Left ventricle myocardium superior (tissue), 1 donor: ENCODE measurements at places on chromosomes 7 and 10. TPM values are rescaled to one million over a fixed set of nuclear protein-coding genes. Genes with fewer than 3 reads are reported as not detected.

GRCh38 chr7:158742065-158742821, 37.6 kb upstream of the NCAPG2 start:
- no peak for DNase-seq

- no peak for DNase-seq
These were observed 138.1 kb upstream of the UNC5B start for GRCh38 chr10:71074176-71074755.

GRCh38 chr10:33790521-33791271, 456.2 kb upstream of the NRP1 start:
- DNase-seq: no peak

DNA sequence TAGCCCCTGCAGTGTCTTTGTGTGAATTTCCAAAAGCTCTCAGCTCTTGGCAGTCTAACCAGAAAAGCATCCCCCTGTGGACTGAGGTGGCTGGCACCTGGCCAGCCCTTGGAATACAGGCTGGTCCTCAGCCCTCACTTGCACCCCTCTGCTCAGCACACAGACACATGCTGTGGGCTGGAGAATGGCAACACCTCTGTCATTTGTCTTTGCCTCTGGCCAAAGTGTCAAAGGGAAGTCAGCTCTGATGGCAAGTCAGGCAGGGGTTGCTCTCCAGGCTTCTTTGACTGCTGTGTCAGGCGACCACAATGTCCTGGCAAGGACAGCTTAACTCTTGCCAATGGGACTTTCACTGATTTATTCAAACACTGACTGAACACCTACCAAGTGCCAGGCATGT, 724.8 kb downstream of the INHBA start:
- no peak for DNase-seq

GRCh38 chr7:45456747-45457524, 117.2 kb upstream of the ADCY1 start:
- no peak for DNase-seq

DNA sequence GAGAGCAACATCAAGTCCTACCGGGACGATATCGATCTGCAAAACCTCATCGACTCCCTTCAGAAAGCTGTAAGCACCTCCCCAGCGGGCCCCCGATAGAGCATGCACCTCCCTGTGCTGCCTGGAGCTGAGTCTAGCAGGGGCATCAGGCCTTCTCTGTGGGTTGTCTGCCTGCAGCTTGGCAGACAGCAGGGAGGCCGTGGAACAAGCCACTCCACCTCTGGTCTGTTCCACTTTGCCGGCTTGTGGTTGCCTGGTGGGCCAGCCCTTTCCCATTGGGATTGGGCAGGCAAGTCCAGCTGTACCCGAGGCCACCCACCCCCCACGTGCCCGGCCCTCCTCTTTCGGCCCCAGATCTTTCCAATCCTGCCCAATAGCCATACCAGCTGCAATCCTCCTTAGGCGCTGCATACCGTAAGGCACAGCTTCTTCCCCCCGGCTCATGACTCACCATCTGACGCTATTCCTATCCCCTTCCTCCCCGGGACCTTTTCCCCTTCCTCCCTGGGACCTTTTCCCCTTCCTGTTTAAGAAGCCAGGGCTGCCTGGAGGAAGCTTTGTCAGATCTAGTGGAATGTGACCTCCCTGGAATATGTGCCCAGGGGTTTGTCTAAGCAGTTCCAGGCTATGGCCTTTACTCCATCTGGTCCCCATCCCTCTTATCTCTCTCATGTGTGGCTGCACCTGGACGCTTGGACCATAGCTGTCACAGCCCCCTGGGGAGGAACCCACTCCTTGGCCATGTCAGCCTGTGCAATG, 28.1 kb upstream of the SH2D4B start:
- no peak for DNase-seq

DNA sequence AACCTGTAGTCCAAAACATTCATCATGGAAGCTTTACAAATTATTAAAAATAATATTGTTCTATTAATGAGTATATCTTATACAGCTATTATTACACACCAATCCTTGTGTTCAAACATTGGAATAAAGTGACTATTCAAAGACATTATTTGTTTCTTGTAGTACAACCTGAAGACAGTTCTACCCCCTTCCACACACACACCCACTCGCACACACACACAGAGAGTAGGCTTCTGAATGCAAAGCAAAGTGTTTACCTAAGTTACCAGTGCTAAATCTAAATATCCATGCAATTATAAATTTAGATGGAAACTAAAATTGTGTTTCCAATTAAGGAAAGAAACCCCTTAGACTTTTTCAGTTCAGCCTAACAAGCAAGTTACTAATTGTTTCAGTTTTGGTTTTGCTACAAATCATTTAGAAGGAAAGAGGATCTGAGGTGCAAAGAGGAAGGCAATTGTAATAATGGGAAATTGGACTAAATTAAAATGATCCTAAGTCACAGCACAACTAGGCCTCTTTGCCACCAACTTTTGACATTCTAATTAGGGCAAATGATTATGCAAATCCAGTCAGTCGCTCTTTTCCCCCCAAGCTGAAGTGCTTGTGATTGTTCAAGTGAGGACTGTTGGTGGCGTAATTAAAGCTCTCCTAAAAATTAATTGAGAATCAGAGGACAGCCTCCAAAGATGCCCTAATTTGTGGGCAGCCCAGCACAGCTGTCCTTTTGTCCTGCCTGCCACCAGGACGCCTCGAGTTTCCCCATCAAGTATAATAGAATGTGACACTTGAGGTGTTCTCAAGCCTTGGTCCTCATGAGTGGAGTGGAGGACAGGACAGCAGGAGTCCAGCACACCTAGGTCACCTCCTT, 19.9 kb upstream of the ATOH7 start:
- DNase-seq: no peak

ZPBP gene
- total RNA-seq: not detected

DNA sequence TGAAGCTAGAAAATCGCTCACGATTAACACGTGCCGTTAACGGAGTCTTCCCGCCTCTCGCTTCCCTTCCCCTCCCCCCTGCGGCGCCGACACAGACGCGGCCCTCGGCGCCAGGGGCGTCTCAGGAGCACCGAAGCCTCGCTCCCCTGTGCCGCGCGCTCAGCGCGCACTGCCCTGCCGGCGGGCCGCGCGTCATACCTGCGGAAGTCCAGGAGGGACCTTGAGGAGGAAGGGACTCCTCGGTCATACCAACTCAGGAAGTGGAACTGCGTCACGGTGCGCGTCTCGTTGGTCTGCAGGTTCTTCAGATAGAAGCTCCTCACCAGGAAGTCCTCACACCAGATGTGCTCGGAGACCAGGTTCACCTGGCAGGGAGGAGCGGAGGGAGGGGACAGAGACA, 239.6 kb downstream of the DNAJB6 start:
- no peak for DNase-seq

GRCh38 chr7:106312099-106312871, 27.5 kb upstream of the NAMPT start:
- no peak for DNase-seq

- DNase-seq: no peak
These were observed 128.4 kb upstream of the PHYHIPL start for GRCh38 chr10:59047957-59048618.

DNA sequence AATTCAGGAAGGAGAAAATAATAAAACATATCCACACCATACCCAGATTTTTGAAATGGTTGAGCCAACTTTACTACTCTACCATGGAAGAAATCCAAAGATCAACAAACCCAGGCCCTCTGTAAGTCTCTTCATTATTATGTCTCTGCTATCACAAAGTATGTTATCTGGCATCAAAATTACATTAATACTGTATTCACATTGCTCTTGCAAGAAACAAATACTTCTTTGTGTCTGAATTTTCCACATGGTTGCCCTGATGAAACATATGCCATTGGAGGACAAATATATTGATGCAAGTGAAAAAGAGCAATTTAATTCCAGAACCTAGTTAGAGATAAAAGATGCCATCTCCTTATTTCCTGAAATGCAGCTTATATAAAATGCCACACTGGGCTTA, 204.0 kb downstream of the FZD1 start:
- DNase-seq: no peak

GRCh38 chr7:11847336-11847735, 15.3 kb upstream of the THSD7A start:
- no peak for DNase-seq

- peak; percentile 43 for DNase-seq
These were observed 30.7 kb upstream of the TRIL start for GRCh38 chr7:28988810-28989209.

SFRP5 gene
- 1.3 TPM for total RNA-seq

PNLIPRP2 gene
- total RNA-seq: not detected

GIMAP8 gene
- 16.2 TPM for total RNA-seq

TMEM273 gene
- total RNA-seq: 17.6 TPM

TMEM26 gene
- 0.67 TPM for total RNA-seq

GRCh38 chr7:47181746-47182361, 400.1 kb downstream of the TNS3 start:
- peak; percentile 63 for DNase-seq

DNA sequence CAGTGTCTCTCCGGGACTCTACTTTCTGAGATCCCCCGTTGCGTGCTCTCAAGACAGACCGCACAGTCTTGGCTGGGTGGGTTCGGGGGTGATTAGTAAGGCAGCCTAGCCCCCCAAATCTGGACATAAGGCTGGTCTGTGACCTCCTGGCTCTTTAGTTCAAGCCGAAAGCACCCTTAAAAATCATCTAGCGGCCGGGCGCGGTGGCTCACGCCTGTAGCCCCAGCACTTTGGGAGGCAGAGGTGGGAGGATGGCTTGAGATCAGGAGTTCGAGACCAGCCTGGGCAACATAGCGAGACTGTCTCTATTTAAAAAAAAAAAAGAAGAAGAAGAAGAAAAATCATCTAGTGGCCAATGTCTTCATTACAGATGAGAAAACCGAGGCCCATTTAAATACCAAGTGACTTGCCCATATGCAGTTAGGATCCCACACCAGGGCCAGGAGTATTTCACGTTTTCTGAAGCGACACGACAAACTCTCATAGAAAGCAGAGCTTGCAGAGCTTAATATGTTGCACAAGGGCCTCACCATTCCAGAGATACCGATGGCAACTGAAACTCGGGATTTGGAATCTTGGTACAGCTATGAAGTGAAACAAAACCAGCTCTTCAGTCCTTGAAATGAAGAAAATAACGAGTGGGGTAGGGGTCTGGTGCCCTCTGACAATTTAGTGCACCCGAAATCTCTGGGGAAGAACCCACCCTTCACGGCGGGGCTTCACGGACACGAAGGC, 703 bp upstream of the HILPDA start:
- DNase-seq: no peak

GRCh38 chr7:99102809-99103690, 40.9 kb downstream of the SMURF1 start:
- DNase-seq: no peak

SDK1 gene
- total RNA-seq: 2.5 TPM

- no peak for DNase-seq
These were observed 204.7 kb downstream of the SEMA3D start for GRCh38 chr7:84982199-84982598.

DNA sequence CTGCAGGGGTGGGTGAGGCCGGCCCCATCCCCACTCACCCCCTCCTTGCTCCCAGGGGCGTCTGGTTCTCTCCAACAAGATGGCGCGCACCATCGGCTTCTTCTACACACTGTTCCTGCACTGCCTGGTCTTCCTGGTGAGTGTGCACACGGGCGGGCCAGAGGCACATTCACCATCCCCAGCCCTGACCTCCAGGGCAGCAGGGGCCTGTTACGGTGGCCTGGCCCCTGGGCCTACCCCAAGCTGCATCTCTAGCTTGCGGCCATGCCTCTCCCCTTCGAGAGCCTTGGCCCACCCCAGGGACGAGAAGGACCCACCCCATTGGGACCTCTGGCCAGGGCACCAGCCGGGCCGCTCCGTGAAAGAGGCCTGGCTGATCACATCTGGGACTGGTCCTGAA, 4.9 kb upstream of the SH2B2 start:
- DNase-seq: no peak

DNA sequence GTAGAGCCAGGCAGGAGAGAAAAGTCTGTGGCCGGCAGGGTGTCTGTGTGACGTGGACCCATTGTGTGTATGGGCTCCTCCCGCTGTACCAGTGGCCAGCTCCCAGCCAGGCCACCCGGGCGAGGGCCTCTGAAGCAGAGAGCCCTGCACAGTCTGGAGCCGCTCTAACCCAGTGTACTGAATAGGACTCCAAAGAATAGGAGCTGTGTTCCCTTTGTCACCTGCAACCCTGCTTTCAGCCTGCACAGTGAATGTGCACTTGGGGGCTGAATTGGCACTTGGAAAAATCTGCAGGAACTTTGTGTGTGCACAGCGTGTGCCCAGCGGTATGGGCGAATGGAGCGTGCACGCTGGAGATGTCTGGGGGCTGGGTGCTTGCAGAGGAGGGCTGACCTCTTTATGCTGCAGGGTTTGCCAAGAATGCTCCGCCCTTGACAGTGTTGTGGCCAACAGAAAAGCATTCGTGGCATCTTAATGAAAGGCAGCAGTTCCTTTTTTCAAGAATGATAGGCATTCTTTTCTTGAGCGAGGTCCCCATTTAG, 216.2 kb downstream of the AUTS2 start:
- DNase-seq: peak; percentile 55

- DNase-seq: no peak
These were observed 144.1 kb downstream of the HERPUD2 start for GRCh38 chr7:35550831-35551230.

- DNase-seq: no peak
These were observed 381.8 kb upstream of the FZD8 start for GRCh38 chr10:36023939-36024338.

DNA sequence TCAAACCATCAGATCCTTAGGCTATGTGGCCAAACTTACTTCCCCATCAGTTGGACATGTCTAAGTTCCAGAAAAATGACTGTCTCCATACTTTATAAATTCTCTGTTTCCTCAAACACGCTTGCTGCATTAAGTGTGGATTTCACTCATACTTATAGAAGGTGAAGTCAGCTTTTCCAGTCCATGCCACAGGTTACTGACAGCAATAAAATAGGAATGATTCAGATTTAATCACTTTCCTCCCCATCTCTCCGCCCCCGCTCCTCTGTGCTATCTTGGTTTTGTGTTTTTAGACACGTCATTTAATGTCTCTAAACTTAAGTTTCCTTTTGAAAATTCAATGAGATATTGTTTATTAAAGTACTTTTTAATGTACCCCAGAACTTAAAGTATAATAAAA, 1098.0 kb upstream of the C7orf33 start:
- DNase-seq: no peak

- no peak for DNase-seq
These were observed 130.0 kb downstream of the FAM53B start for GRCh38 chr10:124614003-124614659.

- no peak for DNase-seq
These were observed 19.5 kb downstream of the AMZ1 start for GRCh38 chr7:2707481-2707880.

GRCh38 chr7:123748734-123749536, at the start of gene WASL:
WASL (minus strand) TSS chr7:123749003; CDS start chr7:123748734, 269 bp downstream.
- DNase-seq: peak; percentile 96

AKR1C3 gene
- total RNA-seq: 23.2 TPM
